ENCODE measurements at places on chromosomes 12 and 14. TPM values are rescaled to one million over a fixed set of nuclear protein-coding genes. Genes with fewer than 3 reads are reported as not detected.

- no peak for DNase-seq
- H3K36me3 ChIP-seq, result no peaks in the 10 kb centered on the region
Measured at GRCh38 chr14:69038455-69039287, 59.6 kb upstream of the ACTN1 start.

DNA sequence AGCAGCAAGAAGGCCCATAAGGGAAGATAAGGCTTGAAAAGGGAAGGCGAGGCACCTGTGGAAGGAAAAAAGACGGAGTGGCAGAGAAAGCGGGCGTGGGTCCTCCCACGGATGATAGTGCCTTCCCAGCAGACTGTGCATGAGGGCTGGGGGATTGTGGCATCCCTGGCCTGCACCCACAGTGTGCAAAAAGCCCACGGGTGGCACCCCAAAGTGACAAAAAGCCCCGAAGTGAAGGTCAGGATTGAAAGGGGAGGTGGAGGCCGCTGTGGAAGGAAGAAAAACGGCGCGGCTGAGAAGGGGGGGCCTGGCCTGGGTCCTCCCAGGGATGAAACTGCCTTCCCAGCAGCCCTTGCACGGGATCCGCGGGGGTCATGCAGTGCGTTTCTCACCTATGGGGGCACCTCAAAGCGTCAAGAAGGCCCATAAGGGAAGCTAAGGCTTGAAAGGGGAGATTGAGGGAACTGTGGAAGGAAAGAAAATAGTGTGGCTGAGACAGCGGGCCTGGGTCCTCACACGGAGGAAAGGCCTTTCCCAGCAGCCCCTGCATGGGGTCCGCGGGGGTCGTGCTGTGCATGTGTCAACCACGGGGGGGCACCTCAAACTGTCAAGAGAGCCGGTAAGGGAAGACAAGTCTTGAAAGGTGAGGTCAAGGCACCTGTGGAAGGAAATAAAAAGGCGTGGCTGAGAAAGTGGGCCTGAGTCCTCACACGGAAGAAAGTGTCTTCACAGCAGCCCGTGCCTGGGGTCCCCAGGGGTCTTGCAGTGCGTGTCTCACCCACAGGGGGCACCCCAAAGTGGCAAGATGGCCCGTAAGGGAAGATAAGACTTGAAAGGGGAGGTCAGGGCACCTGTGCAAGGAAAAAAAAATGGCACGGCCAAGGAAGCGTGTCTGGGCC lies 274.1 kb downstream of the ALG10 start:
- H3K27me3 ChIP-seq, result no peaks in the 10 kb centered on the region
- no peak overlapping the region for H3K27ac ChIP-seq
- no peak for DNase-seq
- no peaks in the 10 kb centered on the region for H3K4me1 ChIP-seq

GRCh38 chr14:98368221-98368620 lies 903.8 kb downstream of the BCL11B start:
- H3K4me3 ChIP-seq, result no peak overlapping the region
- no peaks in the 10 kb centered on the region for H3K36me3 ChIP-seq
- H3K27me3 ChIP-seq, result no peaks in the 10 kb centered on the region
- H3K27ac ChIP-seq, result no peak overlapping the region
- no peaks in the 10 kb centered on the region for H3K4me1 ChIP-seq

DNA sequence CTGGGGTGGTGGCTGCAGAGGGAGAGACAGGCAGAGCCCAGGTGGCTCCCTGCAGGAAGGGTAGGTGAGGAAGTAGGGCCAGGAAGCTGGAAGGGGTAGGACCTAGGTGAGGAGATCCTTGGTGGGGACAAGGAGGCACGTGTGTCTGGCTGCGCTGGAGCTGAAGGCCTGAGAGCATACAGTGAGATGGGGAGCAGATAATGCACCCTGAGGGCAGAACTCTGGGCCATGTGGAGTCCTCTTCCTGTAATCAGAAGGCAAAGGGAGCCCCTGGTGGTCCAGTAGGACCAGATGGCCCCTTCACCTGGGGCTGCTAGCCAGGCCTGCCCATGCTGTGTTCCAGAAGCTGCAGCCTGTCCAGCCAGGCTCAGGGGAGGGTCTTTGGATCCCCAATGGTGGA lies 15.3 kb upstream of the KRT80 start:
- no peak for DNase-seq
- no peaks in the 10 kb centered on the region for H3K36me3 ChIP-seq
- H3K27ac ChIP-seq, result no peak overlapping the region
- H3K4me3 ChIP-seq, result no peak overlapping the region

GRCh38 chr14:95281560-95282176 lies 38.0 kb downstream of the CLMN start:
- H3K36me3 ChIP-seq, result no peaks in the 10 kb centered on the region
- no peaks in the 10 kb centered on the region for H3K27me3 ChIP-seq
- H3K27ac ChIP-seq, result no peak overlapping the region
- no peak overlapping the region for H3K4me3 ChIP-seq

GRCh38 chr12:113471619-113472171 lies at the start of gene LHX5:
LHX5 (minus strand) TSS chr12:113471871; CDS start chr12:113471498, 373 bp downstream.
- peaks cover 99% of the 10 kb centered on the region for H3K27me3 ChIP-seq
- DNase-seq, result no peak
- H3K4me3 ChIP-seq, result peak within 1 kb of the TSS; percentile 66
- H3K4me1 ChIP-seq, result peaks cover 40% of the 10 kb centered on the region
- H3K27ac ChIP-seq, result peak within 1 kb of the TSS; percentile 11

DNA sequence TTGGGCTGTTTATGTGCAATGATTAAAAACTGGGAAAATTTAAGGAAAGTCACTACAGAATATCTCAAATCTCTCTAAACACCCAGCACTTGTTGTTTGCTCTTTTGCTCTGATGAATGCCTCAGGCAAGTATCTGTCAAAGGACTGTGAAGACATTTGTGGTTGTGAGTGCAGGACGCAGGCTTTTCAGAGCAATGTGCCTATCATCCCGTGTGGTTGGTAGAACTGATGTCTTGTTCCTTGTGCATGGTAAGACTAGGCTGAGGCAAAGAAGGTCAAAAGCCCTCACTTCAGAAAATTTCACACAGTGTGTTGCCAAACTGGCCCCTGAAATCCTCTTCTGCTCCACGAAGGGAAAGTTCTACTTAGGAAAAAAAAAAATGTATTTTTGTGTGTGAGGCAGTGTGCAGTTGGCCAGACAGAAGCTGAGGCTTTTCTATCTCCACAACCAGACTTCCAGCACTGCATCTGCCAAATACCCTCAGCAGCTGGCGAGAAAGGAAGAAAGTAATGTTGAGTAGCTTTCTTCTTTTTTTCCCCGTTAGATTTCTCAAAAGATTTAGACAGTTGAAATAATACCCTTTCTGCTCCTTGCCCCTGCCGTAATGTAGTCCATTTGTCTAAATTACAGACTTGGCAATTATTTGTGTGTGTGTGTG lies 1103.1 kb downstream of the VRK1 start:
- H3K4me1 ChIP-seq, result no peaks in the 10 kb centered on the region
- H3K4me3 ChIP-seq, result no peak overlapping the region
- no peaks in the 10 kb centered on the region for H3K36me3 ChIP-seq
- no peak overlapping the region for H3K27ac ChIP-seq
- no peaks in the 10 kb centered on the region for H3K27me3 ChIP-seq

DNA sequence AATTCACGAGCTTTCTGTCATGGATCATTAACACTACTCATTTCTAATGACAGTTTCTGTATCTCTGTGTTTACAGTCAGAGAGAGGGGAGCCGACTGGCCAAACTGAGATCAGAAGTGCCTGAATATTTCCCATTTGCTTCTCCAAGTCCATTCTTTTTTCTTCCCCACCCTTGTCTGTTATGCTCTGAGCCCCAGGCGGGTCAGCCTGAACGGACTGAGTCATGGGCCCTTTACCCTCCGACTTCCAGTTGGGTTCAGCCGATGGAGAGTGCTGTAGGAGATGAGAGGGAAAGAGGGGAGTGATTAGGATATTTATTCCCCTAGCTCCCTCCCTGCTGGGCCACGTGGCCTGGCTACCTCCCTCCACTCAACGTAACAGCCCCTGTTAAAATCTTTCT lies 104.7 kb downstream of the PAH start:
- H3K27ac ChIP-seq, result no peak overlapping the region
- H3K4me1 ChIP-seq, result peaks cover 3% of the 10 kb centered on the region
- DNase-seq, result no peak
- no peaks in the 10 kb centered on the region for H3K36me3 ChIP-seq
- H3K27me3 ChIP-seq, result no peaks in the 10 kb centered on the region

DNA sequence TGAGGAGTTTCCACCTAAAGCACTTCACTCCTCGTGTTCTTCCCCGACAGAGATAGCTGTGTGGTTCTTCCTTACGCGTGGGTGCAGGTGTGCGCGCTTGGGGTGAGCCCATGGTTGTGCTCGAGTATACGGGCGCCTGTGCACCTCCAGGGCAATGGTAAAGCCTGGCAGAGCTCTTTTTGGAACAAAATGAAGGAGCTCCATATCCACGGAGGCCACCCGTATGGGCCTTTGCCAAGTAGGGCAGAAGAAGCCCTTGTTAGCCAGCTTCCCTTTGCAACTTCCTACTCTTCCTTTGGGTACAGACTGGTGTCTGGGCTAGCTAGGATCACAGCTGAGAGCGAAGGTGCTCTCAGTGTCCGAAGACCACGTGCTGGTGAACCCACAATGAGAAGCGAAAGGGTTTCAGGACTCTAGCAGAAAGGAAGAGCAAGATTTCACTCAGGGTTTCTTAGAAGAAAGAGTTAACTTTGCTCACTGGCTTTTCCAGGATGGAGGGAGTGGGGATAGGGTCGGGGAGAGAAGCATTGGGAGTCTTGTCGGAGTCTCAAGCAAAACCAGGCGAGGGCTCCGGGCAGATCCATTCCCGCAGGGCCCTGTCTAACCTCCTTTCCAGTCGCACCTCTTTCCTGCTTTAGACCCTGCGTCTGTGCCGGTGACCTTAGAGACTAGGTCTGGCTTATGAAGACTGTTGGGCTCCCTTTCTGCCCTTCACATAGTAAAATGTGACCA lies 960 bp upstream of the LRFN5 start:
- no peaks in the 10 kb centered on the region for H3K36me3 ChIP-seq
- H3K4me3 ChIP-seq, result peak overlapping the region; percentile 75
- peaks cover 3% of the 10 kb centered on the region for H3K4me1 ChIP-seq
- no peak overlapping the region for H3K27ac ChIP-seq
- peaks cover 46% of the 10 kb centered on the region for H3K27me3 ChIP-seq

DNA sequence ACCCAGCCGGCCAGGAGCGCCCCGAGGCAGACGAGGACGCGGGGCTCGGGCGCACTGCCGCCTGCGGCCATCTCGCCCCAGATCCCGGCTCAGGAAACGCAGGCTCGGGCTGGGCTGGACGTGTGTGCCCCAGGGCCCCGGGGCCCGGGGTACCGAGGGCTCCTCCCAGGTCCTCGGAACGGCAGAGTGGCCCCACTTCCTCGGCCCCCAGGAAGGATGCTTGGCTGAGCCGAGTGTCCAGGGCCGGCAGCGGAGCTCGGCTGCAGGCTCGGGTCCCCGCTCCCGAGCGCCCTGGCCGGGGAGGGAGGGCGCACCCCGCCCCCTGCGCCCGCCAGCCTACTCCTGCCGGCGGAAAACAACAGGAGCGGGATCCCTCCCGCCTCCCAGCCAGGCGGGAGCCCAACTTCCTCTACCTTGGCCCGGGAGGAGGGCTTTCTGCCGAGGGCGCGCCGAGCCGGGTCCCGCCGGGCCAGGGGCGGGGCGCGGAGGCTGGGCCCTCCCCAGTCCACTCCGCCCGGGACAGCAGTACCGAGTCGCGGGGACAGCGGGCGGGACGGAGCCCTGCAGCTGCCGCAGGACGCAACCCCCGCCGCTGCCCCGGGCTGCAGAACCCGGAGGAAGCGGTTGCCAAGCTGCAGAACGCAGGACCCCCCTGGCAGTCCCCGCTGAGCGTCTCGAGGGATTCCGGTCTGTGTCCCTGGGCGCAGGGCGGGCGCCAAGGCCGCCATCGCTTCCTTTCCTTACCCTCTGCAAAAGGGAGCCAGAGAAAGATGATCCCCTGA lies at the start of gene VSIG10:
TSS of gene VSIG10 (minus strand) at position 411 of the 782 bp plus-strand sequence. CDS start at position 71, 340 bp downstream.
- no peaks in the 10 kb centered on the region for H3K27me3 ChIP-seq
- DNase-seq, result no peak
- H3K27ac ChIP-seq, result peak within 1 kb of the TSS; percentile 91

GRCh38 chr12:107131832-107132616 lies 38.7 kb upstream of the CRY1 start:
- H3K27me3 ChIP-seq, result no peaks in the 10 kb centered on the region
- no peak overlapping the region for H3K27ac ChIP-seq
- H3K36me3 ChIP-seq, result no peaks in the 10 kb centered on the region
- peaks cover 5% of the 10 kb centered on the region for H3K4me1 ChIP-seq
- peak; percentile 7 for DNase-seq
- no peak overlapping the region for H3K4me3 ChIP-seq

DNA sequence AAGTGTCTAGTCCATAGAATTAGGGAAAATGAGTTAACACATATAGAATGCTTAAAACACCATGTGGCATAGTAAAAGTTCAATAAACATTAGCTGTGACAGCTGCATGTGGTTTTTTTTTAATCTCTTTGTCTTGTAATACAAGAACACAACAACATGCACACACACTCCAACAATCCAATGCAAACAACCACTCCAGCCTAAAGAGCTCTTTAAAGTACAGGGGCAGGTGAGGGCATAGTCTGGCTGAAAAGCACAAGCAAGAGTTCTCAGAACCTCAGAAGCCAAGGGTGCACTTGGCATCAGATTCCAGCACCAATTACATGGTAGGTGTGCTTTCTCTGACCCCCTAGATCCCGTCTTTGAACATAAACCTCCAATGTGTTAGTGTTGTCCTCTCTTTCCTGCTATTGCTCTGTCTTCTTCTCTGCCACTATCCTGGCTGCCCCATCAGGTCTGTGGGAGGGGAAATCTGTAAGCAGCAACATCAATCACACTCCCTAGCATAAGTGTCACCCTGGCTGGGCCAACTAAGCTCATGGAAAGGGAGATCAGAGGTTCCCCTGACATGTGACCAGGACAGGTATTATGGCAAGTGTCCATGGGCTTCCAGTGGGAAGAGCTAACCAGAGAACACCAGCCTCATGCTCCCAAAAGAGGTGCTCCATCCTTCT lies 91.0 kb downstream of the SLC8A3 start:
- H3K4me1 ChIP-seq, result no peaks in the 10 kb centered on the region
- H3K36me3 ChIP-seq, result no peaks in the 10 kb centered on the region
- no peak overlapping the region for H3K4me3 ChIP-seq

DNA sequence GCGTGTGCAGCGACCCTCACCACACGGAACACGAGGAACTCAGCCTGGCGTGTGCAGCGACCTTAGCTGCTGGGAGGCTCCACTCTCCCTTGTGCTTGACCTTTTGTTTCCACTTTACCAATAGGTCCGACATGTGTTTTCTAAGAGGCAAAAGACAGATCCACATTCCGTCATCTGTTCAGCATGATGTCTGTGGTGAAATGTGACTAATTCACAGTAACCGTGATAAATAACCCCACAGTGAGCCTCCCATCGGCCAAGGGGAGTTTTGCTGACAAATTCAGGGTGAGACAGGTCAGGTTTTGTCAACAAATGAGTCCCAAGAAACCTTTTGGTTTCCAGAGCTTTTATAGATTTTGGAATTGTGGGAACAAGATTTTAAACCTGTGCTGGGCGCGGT lies 55.9 kb downstream of the MOK start:
- no peak overlapping the region for H3K4me3 ChIP-seq
- no peaks in the 10 kb centered on the region for H3K36me3 ChIP-seq
- DNase-seq, result no peak
- peaks cover 22% of the 10 kb centered on the region for H3K27me3 ChIP-seq
- H3K27ac ChIP-seq, result no peak overlapping the region
- peaks cover 15% of the 10 kb centered on the region for H3K4me1 ChIP-seq

- DNase-seq, result no peak
- H3K27me3 ChIP-seq, result no peaks in the 10 kb centered on the region
- H3K27ac ChIP-seq, result no peak overlapping the region
Measured at GRCh38 chr12:89475203-89475990, 49.2 kb downstream of the GALNT4 start.

The INSM2 gene
- total RNA-seq, result not detected

The MANSC4 gene
- not detected for total RNA-seq

The NFATC4 gene
- total RNA-seq, result 47.3 TPM

Measured in H1 (cell line).